Small intestine (tissue), 16 donors: ENCODE measurements at places on chromosomes 13 and 19. TPM values are rescaled to one million over a fixed set of nuclear protein-coding genes. Genes with fewer than 3 reads are reported as not detected.
A peak's percentile ranks its signal among the peaks of the same experiment; 100 is the strongest.

The ZNF136 gene
- polyA plus RNA-seq: 2.7 TPM

- H3K36me3 ChIP-seq: peaks cover 50% of the 10 kb centered on the region
- H3K27ac ChIP-seq: peak overlapping the region; percentile 98
- H3K27me3 ChIP-seq: peaks cover 24% of the 10 kb centered on the region
- peak overlapping the region; percentile 41 for H3K4me3 ChIP-seq
- DNase-seq: peak; percentile 42
Observed at GRCh38 chr13:27961227-27962085, 7.7 kb downstream of the CDX2 start.

DNA sequence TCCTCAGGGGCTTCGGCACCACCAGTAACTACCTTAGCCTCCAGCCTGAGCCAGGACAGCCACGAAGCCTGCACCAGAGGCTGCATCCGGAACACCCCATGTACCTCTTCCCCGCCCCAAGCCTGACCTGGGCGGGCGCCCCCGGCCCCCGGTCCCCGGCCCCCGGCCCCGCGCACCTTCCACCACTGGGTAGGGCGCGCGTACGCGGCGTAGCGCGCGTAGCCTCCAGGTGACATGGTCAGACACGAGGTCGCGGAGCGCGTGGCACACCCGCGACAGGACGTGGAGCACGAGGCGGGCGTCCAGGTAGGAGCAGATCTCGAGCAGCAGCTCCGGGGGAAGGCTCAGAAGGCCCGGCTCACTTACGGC, 450 bp downstream of the FBXW9 start:
- no peak for DNase-seq
- H3K4me3 ChIP-seq: peak overlapping the region; percentile 97
- peaks cover 47% of the 10 kb centered on the region for H3K36me3 ChIP-seq
- no peaks in the 10 kb centered on the region for H3K4me1 ChIP-seq
- H3K27ac ChIP-seq: peak overlapping the region; percentile 95
- H3K27me3 ChIP-seq: no peaks in the 10 kb centered on the region

The PSPN gene
- 2.6 TPM for polyA plus RNA-seq

DNA sequence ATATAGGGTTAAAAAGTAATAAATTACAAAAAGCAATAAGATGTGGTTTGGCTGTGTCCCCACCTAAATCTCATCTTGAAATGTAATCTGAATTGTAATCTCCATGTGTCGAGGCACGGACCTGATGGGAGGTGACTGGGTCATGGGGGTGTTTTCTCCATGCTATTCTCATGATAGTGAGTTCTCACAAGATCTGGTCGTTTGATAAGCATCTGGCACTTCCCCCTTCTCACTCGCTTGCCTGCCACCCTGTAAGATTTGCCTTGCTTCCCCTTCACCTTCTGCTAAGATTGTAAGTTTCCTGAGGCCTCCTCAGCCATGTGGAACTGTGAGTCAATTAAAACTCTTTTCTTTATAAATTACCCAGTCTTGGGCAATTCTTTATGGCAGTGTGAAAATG, 577.4 kb downstream of the TBC1D4 start:
- no peaks in the 10 kb centered on the region for H3K36me3 ChIP-seq
- no peak overlapping the region for H3K27ac ChIP-seq
- no peak overlapping the region for H3K4me3 ChIP-seq
- no peaks in the 10 kb centered on the region for H3K4me1 ChIP-seq
- H3K27me3 ChIP-seq: no peaks in the 10 kb centered on the region

DNA sequence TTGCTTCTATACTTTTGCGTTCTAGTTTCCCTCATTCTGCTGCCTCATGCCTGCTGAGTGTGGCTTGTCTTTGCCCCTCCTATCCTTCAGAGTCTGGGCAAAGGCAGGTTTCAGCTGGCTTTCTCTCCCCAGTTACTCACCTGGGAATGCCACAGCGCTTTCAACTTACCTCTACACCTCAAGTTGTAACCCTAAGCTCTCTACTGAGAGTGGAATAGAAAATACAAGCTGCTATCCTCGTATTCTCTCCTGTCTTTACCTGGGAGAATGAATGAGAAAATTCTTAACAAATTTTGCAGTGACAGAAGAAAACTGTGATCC, 316.3 kb upstream of the KLF12 start:
- no peak overlapping the region for H3K27ac ChIP-seq
- H3K4me1 ChIP-seq: no peaks in the 10 kb centered on the region
- no peak for DNase-seq
- no peaks in the 10 kb centered on the region for H3K27me3 ChIP-seq

The ZNF99 gene
- not detected for polyA plus RNA-seq

GRCh38 chr19:12649941-12650340, 16.6 kb downstream of the MAN2B1 start:
- H3K4me3 ChIP-seq: no peak overlapping the region
- no peaks in the 10 kb centered on the region for H3K36me3 ChIP-seq
- DNase-seq: no peak
- H3K27me3 ChIP-seq: no peaks in the 10 kb centered on the region
- no peaks in the 10 kb centered on the region for H3K4me1 ChIP-seq

The C19orf25 gene
- polyA plus RNA-seq: 61.1 TPM

DNA sequence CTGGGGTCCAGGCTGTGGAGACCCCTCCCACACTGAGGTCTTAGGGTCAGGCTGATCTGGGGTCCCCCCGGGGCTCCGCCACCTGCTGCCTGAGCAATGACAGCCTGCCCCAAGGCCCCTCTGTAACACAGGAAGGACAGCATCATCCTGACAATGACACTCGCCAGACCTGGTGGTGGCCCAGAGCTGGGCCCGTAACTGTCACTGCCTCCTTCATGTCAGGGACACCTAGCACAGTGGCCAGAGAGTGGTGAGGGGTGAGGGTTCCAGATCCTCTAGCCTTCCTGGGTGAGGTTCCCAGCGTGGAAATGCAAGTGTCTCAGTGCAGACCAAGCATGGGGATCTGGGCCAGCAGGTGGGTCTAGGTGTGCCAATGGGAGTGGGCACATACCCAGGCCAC, 27.8 kb downstream of the OPA3 start:
- DNase-seq: no peak
- H3K36me3 ChIP-seq: no peaks in the 10 kb centered on the region
- H3K27me3 ChIP-seq: no peaks in the 10 kb centered on the region
- no peak overlapping the region for H3K4me3 ChIP-seq
- no peak overlapping the region for H3K27ac ChIP-seq

- H3K27ac ChIP-seq: no peak overlapping the region
- no peak overlapping the region for H3K4me3 ChIP-seq
- no peaks in the 10 kb centered on the region for H3K27me3 ChIP-seq
- no peak for DNase-seq
- no peaks in the 10 kb centered on the region for H3K4me1 ChIP-seq
- H3K36me3 ChIP-seq: no peaks in the 10 kb centered on the region
Observed at GRCh38 chr13:44131069-44131614, 242.5 kb upstream of the SERP2 start.

DNA sequence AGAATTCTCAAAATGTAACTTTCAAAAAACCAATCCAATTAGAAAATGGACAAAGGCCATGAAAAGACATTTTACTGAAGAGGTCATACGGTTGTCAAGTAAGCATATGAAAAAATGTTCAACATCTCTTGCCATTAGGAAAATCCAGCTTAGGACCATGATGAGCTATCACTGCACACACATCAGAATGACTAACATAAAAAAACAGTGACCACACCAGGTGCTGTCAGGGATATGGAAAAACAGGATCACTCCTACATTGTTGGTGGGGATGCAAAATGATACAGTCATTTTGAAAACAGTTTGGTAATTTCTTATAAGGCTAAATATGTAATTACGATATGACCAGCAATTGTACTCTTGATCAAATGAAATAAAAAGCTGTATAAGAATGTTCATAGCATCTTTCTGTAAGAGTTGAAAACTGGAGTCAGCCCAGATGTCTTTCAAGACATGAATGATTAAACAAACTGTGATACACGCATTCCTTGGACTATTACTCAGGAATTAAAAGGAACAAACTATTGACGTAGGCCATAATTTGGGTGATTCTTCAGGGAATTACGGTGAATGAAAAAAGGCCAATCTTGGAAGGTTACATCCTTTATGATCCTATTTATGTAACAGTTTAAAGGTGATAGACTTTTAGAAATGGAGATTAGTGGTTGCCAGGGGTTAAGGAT, 26.9 kb upstream of the RCBTB2 start:
- H3K4me1 ChIP-seq: no peaks in the 10 kb centered on the region
- H3K4me3 ChIP-seq: no peak overlapping the region
- no peaks in the 10 kb centered on the region for H3K27me3 ChIP-seq

- no peaks in the 10 kb centered on the region for H3K4me1 ChIP-seq
- no peak for DNase-seq
- H3K4me3 ChIP-seq: no peak overlapping the region
- no peaks in the 10 kb centered on the region for H3K27me3 ChIP-seq
Observed at GRCh38 chr13:21134475-21134874, 41.9 kb downstream of the SKA3 start.
